ENCODE measurements at places on chromosomes 13 and 19.

GRCh38 chr13:110334841-110335490 is 27.9 kb downstream of the COL4A2 start:
- no peak for ATAC-seq

DNA sequence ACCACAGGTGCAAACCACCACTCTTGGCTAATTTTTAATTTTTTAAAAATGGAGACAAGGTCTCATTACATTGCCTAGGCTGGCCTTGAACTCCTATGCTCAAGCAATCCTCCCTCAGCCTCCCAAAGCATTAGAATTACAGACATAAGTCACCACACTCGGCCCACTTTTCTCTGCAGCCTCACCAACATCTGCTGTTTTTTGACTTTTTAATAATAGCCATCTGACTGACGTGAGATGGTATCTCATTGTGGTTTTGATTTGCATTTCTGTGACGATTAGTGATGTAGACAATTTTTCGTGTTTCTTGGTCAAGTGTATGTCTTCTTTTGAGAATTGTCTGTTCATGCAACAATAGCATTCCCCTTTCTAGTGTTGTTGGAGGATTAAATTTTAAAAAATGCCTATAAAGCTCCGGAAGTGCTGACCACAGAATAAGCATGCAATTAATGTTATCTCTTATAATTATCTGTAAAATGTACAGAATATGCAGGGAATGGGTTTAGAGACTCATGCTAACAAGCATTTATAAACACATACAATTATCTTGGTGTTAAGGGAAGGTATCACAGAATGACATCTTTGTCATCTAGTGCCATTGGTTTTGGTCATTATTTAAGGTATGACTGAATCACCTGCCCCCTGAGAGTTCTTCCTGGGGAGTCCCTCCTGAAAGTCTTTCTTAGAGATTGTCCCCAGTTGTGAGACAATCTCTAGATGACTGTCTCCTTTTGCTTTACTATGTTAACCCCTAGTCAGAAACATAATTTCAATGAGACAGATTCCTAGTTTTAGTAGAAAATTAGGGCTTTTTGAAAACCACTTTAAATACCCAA is 118.5 kb upstream of the SERTM1 start:
- ATAC-seq = no peak

GRCh38 chr13:33860526-33860925 is 42.6 kb downstream of the RFC3 start:
- no peak for ATAC-seq

GRCh38 chr13:50593207-50593606 is 250.3 kb downstream of the DLEU7 start:
- ATAC-seq = no peak

DNA sequence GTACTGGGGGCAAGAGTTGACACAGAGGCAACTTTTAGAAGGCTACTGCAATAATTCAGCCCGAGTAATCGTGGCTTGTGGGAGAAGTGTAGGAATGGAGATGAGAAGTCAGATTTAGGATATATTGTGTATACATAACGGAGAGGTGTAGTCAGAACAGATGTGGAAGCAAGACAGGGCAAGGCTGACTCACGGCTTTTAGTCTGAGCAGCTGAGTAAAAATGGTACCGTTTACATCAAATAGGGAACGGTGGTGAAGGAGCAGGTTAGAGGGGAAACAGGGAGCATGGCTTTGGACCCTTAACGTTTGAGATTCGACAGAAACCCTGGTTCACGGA is 796 bp upstream of the LSM14A start:
- peak; percentile 82 for ATAC-seq

GRCh38 chr19:46674416-46675178 is 13.6 kb upstream of the DACT3 start:
- no peak for ATAC-seq

- ATAC-seq = no peak
These were observed 92.7 kb downstream of the TSHZ3 start for GRCh38 chr19:31256593-31256960.

- no peak for ATAC-seq
These were observed 1787.3 kb downstream of the SLITRK5 start for GRCh38 chr13:89458456-89458855.

- no peak for ATAC-seq
These were observed 26.3 kb downstream of the CEBPA start for GRCh38 chr19:33275933-33276619.

DNA sequence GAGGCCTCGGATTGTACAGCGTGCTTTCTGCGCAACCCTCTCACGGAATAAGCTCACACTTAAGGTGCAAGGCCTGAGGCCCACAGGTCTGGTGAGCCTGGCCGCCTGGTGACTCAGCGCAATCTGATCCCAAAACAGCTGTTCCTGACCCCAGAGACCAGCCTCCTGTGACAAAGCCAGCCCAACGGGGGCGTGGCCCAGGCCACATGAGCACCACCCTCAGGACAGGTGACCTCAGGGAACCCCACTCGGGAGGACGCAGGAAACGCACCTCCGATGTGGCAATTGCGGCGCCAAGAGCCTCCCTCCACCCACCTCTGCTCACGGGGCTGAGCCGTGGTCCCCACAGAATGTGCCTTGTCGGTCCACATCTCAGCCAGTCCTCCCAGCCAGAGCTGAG is 26.4 kb downstream of the GRTP1 start:
- no peak for ATAC-seq

DNA sequence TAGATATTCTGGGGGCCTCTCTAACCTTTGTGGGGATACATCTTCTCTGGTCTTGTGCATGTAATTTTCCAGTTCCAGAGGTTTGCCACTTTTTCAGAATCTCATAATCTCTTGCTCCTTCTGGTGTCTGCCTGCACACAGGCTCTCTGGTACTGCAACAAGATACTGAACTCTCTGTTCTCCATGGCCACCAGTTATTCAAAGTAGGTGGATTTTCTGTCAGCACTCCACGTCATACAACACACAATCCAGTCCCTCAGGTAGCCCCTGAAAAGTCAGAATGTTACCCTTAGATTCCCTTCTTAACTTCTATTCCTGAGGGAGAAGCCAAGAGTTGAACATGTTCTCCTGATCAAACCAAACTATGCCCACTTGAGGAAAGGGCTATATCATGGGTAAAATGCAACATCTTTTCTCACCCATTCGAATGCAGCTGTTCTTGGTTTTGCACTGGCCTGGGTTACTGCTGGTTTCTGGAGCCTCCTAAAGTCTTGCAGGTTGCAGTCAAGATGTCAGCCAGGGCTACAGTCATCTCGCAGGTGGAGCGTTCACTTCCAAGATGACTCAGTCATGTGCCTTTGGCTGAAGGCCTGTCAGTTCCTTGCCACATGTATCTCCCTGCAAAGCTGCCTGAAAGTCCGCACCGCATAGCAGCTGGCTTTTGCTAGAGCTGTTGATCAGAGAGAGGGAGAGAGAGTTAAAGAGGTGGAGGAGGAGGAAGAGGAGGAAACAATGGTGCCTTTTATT is 57.7 kb upstream of the TUBA3C start:
- no peak for ATAC-seq

DNA sequence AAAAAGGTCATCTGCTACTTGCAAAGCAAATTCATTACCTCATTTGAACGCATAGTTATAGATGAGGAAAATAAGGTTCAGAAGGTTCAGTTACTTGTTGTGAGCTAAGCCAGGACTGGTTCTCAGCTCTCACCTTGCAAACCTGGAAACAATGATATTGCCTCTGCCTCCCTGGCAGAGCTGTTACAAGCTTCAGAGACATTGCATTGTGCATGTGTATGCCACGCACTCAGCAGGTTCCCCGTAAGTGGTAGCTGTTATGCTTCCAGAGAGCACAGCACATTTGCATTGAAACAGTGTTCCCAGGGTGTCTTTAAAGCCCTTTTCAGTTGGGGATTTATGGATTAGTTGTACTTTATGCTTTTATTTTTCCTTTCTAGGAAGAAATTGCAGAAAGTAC is 80.6 kb downstream of the DGKH start:
- ATAC-seq = no peak

GRCh38 chr13:86992251-86992650 is 678.9 kb upstream of the SLITRK5 start:
- no peak for ATAC-seq

DNA sequence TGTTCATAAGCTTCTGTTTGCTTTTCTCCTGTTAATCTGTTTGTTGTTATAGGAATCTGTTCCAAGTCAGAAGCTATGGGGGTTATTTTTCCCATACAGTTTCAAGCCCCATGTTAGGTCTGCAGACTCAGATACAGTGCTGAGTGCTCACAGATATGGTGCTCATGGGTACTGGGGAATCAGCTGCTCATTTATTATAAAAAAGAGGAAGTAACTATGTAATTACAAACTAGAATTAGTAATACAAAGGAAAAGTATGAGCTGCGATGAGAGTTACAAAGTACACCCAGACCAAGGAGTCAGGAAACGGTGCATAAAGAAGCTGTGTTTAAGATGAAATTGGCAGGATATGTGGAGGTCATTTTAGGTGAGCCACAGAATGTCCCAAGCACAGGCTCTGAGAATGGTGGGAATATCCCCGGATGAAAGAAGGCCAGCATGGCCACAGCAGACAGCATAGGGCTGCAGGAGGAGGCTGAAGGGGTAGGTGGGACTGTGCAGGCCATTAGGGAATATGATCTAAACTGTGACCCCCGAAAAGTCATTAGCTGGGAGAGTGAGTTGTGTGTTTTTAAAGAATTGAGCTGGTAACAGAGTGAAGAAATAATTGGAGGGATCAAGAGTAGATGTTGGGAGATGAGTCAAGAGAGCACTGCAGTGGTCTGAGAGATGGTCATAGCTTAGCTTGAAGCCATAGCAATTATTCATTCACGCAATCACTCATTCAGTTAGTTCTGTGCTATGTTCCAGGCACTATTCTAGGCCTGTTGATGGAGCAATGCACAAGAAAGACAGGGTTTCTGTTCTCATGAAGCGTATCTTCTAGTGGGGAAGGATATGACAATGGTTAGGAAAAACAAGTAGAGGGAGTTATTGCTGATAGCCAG is 177.4 kb upstream of the UBL3 start:
- ATAC-seq = no peak

GRCh38 chr19:14333101-14333871 is 48.0 kb upstream of the ADGRE5 start:
- peak; percentile 37 for ATAC-seq

DNA sequence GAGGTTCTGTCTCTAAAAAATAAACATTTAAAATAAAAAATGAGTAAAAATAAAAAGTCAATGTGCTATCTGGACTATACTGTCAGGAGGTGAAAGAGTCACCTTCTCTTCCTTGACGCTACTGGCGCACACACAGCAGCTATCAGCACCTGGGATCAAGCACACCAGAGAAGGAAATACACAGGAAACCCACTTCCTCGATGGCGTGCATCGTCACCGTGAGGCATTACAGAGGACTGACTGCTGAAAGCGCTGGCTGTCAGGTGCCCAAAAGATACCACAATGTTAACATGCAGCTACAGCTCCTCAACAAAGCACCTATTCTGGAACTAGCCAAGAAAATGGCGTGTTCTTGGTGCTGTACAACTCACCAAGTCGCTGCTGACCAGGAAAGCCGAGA is 6.1 kb downstream of the SLC35E1 start:
- peak; percentile 97 for ATAC-seq

GRCh38 chr13:39016087-39016486 is 21.8 kb downstream of the PROSER1 start:
- peak; percentile 77 for ATAC-seq

DNA sequence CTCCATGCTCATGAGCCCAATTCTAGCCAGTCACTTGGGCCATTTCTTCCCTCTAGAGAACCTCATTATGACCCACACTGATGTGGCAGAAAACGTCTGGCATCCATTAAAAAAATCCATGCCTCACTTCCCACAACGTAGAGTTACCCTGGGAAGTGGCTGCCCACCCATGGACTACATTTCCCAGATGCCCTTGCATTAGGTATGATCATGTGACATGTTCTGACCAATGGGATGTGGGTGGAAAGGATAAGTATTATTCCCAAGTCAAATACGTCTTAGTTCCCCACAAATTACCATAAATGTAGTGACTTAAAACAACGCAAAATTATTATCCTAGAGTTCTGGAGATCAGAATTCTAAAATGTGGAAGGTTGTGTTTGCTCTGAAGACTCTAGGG is 47.9 kb upstream of the ZNRF4 start:
- ATAC-seq = no peak

GRCh38 chr13:20274466-20274865 is 42.3 kb upstream of the GJB6 start:
- no peak for ATAC-seq

GRCh38 chr13:100473087-100473486 is 115.5 kb downstream of the GGACT start:
- no peak for ATAC-seq

GRCh38 chr13:46861959-46862358 is 34.9 kb downstream of the HTR2A start:
- no peak for ATAC-seq

DNA sequence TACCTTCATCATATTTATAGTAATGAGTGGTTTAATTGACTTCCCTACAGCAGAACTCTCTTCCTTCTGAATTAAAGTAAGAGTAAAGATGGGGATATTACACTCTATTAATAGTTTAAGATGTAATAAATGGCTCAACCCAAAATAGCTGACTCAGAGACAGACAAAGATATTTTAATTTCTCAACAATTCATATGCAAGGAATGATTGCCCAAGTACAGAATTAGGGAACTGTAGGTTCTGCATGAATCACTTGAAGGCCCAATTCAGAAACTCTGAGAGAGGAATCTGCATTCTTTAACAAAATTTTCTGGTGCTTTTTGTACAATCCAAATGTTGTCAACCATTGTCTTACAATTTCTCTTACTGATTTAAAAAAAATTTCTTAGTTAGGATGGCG is 42.9 kb upstream of the PCDH9 start:
- no peak for ATAC-seq

DNA sequence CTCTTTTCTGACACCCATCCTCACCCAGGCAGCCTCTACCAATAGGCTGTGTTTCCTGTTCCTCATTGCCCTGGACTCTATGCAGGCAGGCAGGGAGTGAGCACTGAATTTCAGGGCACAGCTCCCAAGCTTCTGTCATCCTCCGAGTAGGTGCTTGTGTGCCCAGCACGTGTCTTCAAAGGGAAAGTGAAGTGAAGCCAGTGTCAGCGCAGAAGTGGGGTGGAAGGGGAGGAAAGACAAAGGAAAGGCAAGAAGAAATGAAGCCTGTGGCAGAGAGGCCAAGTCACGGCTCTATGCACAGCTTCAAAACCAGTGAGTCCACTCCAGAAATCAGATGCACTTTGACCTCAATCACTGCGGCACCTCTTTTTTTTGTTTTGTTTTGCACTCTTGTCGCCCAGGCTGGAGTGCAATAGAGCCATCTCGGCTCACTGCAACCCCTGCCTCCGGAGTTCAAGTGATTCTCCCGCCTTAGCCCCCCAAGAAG is 16.9 kb downstream of the CEBPA start:
- ATAC-seq = no peak
